ENCODE measurements at places on chromosomes 6 and 20.

GRCh38 chr6:29965873-29966601, 23.7 kb downstream of the HLA-A start:
- DNase-seq, result peak; percentile 90

DNA sequence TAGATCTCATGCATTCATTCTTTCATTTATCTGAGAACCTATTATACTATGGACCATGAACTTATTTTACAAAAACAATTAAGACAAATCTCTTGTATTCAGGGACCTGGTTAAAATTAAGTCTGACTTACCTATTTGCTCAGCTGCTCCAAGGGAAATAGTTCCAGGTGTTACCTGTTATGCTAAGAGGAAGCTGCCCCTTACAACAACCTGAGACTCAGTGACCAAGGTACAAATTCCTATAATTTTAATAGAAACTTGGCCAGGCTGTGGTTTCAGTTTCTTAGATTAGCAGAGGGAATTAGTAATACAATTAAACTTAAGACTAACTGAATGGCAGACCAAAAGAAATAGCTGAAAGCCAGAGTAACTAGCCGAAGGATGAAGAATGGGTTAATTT, 48.2 kb upstream of the GMPR start:
- no peak for DNase-seq

DNA sequence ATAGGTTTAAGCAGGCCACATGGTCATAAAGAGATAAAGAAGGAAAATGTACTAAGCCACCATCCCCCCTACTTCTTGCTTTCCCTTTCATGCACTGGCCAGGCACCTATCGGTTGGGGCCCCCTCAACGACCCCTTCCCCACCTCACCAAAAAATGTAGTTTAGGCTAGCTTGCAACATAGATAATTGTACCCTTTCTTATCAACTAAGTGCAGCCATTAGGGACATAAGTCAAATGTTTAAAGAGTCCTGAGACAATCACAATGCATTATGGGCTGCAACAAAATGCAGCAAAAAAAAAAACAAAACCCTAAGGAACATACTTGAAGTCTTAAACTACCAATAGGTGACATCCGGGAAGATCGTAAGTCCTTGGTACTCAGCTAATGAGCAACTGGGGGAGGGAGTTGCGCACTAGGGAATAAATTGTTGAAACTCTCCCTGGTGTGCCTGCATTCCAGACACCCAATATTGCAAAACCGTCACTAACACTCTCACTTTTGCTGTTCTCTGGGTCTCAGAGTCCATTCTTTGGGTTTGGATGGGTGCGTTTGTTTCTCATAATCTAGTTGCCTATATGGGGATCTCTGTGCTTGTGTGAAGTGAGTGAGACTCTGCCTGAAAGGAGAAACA, 12.4 kb upstream of the HLA-G start:
- DNase-seq, result no peak

DNA sequence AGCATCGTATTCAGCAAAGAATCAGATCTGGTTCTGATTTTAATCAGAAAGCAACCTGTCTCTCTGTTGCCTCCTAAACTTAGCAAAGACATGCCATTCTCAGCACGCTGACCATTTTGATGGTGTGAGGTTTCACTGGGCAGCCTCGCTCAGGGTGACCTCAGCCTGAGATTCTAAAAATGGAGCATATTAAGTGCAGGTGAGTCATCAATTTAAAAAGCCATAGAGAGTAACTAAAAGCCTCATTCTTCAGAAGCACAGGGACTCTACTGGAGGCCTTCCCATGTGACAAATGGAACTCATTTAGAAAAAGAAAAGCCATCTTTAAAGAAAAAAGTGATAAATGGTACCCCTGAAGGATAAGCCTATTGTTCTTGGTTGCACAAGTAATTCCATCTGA, 91.3 kb downstream of the FILIP1 start:
- DNase-seq, result no peak

DNA sequence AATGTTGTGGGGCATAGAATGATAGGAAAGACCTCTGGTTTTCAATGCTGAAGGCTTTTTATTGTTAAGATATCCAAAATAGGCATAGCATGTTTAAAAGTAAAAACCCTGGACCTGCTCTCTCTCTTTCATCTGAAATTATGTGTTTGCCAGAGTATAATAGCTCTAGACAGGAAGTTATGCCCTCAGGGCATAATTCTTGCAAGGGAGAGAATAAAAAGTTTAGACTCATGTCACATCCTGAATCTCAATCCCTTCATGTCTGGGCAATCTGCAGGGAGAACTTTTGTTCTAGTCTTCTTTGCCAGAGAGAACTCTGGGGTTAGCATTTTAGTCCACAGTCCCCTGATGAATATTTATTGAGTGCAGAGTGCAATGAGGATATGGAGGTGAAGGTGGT, 297.3 kb upstream of the FLRT3 start:
- DNase-seq, result no peak

- no peak for DNase-seq
Observed at GRCh38 chr6:108862479-108863191, 14.4 kb downstream of the ARMC2 start.

DNA sequence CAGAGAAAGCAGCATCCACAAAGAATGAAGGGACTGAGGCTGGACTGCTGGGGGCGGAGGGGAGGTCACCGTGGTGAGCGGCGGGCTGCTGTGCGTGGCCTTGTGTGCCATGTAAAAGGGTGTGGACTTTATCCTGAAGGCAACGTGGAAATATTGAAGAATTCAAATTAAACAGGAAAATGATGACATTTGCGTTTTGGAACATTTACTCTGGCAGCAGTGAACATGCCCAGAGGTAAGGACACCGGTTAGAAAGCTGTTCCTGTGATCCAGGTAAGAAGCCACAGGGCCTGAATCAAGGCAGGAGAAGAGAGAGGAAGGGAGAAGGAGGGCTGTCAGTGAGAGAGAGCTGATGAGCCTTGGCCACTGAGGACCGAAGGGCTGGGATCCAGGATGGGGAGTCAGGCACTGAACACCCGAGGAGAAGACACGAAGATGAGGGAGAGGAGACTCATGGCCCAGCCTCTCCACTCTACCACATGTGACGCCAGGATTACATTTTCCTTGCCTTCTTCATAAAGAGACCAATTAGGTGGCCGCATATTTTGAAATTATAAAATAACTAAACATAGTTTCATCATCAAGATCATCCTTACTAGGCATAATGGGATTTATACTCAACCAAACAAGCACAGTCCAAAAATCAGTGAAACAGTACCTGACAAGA, 58.4 kb downstream of the TRAM2 start:
- no peak for DNase-seq
